ENCODE measurements at places on chromosomes 2 and 18.

GRCh38 chr2:41735476-41735875 lies 312.3 kb upstream of the PKDCC start:
- no peak for DNase-seq

- no peak for DNase-seq
Measured at GRCh38 chr18:50751490-50751889, 68.3 kb downstream of the MRO start.

GRCh38 chr2:155151945-155152344 lies 453.4 kb downstream of the KCNJ3 start:
- no peak for DNase-seq

GRCh38 chr2:163348857-163349380 lies 386.9 kb downstream of the FIGN start:
- DNase-seq: peak; percentile 75

GRCh38 chr2:111216811-111217652 lies 96.3 kb downstream of the BCL2L11 start:
- DNase-seq: no peak

GRCh38 chr2:48253301-48253700 lies 276.7 kb upstream of the STON1 start:
- no peak for DNase-seq

- DNase-seq: no peak
Measured at GRCh38 chr18:30965237-30965636, 77.3 kb downstream of the DSC3 start.

GRCh38 chr18:59357928-59358327 lies 1.1 kb downstream of the LMAN1 start:
- DNase-seq: no peak

- DNase-seq: no peak
Measured at GRCh38 chr2:185578322-185578721, 160.3 kb upstream of the FSIP2 start.

GRCh38 chr18:711657-712400 lies 601 bp downstream of the ENOSF1 start:
- DNase-seq: peak; percentile 88

DNA sequence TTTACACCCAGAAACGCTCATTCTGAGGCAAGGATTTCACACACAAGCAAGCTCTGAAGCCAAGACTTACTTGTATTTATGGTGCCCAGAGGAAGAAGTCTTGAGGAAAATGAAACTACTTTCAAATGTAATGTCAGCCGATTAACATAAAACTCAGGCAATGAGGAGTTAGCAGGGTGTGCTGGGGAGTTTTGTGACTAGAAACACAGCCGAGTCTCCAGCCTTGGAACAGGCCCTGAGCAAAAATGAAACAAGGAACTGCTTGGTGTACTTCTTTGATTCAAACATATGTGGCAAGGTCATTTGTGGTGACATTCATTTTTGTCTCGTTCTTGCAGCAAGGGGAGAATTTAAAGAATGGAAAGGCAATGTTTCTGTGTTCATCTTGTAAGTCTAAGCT lies 4.5 kb downstream of the DYTN start:
- DNase-seq: no peak

DNA sequence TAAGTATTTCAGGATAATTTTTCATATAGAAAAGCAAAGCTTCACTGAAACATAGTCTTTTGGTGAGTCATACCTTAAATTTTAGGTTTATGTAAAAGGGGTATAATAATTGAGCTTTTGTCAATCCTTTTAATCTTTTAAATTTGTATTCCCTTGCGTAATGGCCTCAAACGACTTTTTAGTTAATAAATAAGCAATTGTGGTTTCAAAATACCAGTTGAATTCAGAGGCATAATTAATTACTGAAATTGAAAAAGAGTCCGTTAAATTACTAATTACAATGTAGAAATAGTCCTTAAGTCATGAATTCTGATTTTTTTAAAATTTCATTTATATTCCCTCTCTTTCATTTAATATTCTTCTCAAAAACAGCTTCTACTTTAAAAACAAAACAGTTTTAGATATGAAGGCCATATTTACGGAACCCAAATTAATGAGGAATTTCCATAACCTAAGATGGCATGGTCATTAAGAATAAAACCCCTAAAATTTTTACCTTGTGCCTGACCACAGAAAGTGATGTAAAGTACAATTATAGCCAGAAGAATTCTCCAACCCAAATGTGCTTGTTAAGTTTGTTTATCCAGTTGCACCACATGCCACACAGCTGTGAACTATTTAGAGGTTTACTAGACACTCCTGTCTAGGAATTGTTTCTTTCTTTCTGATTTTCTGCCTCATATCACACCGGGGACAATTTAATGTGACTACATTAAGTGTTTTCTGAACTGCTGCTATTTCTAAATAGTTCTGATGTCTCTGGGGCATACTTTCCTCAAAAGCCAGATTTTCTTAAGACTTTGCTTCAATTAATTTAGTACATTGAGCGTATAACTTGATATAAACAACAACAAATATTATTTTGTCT lies 60.7 kb upstream of the ITGA4 start:
- no peak for DNase-seq
